Renal cortex interstitium (tissue), 15 donors: ENCODE measurements at places on chromosomes 5 and 9. TPM values are rescaled to one million over a fixed set of nuclear protein-coding genes. Genes with fewer than 3 reads are reported as not detected.

Gene CCNO
- 7.1 TPM for polyA plus RNA-seq

Gene CDC20B
- polyA plus RNA-seq, result 0.77 TPM

DNA sequence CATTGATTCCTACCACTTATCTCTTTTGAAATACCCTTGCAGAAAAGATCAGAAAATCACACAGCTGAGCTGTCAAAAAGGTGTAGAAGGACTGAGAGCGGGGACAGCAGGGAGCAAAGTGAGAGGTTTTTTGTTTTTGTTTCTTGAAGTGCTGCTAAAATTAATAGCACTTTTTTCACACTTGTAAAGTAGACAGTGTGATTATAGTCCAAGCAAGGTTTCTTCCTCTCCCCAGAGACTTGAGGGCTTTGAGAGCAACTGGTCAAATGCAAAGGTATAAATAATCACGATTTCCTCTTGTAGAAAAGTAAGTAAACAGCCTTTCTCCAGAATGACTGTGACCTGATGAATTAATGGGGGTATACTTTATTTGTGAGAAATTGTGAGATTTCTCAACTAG, 326.9 kb downstream of the ZNF608 start:
- no peak for DNase-seq

DNA sequence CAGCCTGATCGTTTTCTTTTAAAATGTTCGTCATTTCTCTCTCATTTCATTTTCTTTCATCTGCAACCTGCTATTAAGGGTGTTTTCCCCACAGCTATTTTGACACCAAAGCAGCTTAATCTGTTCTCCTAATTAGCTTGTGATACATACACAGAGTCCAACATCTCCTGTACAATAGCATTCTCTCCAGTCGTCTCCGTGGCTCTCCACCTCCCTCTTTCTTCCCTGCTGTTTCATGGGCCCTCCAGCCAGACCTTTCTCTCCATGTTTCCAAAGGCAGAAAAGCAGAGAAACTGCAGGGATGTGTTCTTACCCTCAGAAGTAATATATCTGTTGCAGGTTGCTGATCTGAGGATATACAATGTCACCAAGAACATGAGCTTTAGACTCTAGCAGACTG, 88.8 kb upstream of the SPOCK1 start:
- DNase-seq, result no peak

- peak; percentile 15 for DNase-seq
These were observed 718 bp upstream of the TMEM215 start for GRCh38 chr9:32782476-32783167.

DNA sequence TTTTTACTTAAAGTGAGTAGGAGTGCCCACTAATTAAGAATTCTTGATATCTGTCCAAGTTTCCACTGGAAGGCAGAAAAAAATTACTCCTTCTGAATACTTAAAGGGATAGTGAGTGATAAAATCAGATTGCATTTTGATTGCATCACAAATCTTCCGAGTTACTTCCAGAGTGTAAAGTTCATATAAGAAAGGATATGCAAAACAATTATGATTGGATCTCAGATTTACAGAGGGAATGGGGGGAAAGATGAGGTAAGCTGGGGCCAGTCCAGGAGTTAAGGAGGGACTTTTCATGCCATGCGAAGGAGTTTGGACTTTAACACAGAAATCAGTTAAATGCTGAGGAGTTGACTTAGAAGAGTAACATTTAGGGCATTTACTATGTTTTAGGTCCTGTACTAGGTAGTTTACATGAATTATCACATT, 9.3 kb upstream of the RNF145 start:
- no peak for DNase-seq

- no peak for DNase-seq
These were observed 20.7 kb downstream of the FBXW5 start for GRCh38 chr9:136923881-136924280.
